ENCODE measurements at places on chromosomes 2 and 18.

- DNase-seq: no peak
Measured at GRCh38 chr2:241237949-241238371, 49.5 kb downstream of the ANO7 start.

DNA sequence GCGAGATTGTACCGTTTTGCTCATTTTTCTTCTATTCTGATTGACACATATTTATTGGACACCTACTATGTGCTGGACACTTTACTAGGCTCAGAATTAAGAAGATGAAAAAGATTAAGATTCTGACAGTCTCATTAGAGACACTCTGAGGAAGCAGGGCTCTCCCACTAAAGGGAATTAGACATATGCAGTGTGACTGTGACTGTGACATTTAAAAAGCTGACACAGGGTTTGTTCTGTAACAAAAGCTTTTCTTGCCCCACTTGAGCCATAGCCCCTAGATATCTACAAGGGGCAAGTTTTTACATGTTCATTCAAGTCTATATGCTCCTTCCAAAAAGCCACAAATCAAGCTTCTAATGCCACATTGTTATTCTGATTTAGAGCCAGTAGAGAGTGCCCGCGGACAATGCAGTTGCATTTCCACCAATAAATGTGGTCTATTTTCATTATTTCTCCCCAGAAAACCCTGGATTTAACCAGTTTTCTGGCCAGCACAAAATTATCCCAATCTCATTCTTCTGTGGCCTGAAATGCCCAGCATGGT is 9.8 kb downstream of the ARHGAP25 start:
- DNase-seq: no peak

GRCh38 chr2:237819231-237819630 is 20.7 kb downstream of the RBM44 start:
- no peak for DNase-seq

GRCh38 chr2:197813093-197813787 is 8.8 kb downstream of the PLCL1 start:
- DNase-seq: no peak

DNA sequence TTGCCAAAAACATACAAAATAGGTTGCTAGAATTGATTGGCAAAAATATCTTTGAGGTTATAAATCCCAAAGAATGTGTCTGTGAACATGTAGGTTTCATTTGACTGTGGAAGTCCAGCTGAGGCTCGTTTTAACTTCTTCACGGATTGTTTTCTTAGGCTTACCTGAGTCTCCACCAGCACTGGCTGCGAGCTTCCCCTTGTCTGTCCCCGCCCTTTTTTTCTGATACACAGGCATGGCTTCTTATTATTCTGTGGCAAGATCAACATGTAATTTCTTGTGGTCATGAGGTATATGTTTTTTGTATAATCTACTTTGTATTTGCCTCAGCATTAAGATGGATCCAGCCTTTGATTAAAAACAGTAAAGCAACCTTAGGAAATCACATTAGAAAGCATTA is 7.2 kb upstream of the SLC40A1 start:
- DNase-seq: no peak

DNA sequence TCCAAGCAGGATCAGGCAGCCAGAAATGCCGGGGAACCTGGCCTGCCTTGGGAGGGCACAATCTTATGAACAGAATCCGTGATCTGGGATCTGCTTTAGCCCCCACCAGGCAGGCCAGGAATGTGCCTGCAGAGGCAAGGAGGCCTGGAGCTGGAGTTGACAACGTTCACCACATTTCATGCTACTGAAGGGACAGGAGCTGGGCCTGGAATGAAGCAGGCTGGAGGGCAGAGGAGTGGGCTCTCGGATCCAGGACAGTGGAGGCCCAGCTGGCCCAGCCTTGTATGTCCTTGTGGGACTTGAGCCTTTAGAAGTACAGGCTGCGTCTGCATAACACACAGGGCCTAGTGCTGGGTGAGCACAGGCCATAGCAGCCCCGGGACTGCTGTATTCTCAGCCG is 91.8 kb downstream of the KLHL29 start:
- DNase-seq: no peak
